ENCODE measurements at places on chromosomes 16 and 17.

- DNase-seq = no peak
Observed at GRCh38 chr17:63623786-63624530, 1.7 kb downstream of the MAP3K3 start.

GRCh38 chr16:55947366-55947765 is 72.2 kb upstream of the CES5A start:
- no peak for DNase-seq

DNA sequence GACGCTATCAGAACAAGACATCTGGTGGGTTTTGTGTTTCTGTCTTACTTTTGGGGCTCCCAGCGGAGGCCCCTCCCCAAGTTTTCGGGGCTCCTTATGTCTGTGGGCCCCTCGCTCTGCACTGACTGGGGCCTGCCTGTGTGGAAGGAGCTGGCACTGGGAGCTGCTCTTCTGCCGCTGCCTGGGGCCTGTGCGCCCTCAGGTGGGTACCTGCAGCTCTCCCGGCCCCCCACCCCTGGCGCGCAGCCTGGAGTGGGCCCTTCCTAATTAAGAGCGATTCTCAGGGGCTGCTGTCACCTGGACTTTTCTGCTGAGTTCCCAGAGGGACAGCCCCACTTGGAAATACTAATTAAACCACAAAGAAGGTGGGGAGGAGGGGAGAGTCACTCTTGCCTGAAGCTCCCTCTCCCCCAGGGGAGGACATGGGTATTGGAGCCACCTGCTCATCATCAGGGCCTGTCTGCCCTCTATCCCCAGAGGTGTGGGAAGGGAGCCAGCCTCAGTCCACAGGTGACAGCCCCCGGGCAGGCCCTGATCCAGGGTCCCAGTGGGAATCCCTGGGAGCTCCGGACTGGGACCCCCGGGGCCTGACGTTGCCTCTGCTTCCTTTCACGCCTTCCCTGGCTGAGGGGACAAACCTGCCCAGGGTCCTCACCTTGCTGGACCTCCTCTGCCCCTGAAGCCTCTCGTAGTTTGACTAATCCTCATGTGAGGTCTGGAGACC is 36.5 kb downstream of the GSE1 start:
- DNase-seq = no peak

DNA sequence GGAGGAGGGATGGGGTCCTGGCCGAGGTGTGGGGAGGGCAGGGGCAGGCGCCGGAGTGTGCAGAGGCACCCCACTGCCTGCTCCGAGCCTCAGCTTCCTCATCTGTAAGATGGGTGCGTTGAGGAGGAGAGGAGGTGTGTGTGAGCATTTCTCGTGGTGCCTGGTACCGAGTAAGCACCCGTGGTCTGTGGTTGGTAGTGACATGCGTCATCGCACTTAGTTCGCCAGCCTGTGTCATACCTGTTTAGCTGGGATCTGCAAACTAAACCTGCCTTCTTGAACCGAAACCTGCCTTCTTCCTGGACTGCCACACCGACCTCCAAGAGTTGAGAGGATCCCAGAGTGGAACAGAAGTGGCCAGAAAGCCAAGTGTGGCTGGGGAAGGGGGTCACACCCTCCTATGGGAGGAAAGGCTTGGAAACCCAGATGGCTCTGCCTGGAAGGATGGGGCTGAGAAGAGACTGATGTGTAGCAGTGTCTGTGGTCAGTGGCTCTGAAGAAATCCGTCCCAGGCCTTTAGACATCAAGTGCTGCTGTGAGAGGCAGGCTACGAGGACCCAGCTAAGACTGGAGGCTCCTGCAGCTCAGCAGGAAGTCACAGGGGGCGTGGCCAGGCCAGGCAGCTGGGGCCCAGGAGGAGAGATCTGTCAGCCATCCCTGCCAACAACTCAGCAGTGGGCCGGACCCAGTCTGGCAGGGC is 162.6 kb upstream of the PLCG2 start:
- no peak for DNase-seq

DNA sequence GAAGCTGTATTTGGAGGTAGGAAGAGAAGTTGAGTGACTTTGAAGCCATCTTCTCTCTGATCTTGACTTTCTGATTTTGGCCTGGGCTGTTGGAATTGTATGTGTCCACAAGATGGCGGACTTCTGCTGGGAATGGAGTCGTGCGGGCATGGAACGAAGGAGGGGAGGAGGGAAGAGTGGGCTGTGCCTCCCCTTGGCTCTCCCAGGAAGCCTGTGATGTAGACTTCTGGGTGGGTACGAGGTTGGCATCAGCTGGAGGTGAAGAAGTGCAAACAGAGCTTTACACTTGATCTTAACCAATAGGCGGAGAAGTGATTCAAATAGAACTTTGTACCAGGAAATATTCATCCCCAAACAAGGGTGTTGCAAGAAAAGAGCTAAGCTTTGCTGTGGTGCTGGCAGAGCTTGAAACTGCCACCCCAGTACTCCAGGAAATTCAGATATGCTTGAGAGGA is 7.4 kb upstream of the TMEM220 start:
- DNase-seq = no peak

DNA sequence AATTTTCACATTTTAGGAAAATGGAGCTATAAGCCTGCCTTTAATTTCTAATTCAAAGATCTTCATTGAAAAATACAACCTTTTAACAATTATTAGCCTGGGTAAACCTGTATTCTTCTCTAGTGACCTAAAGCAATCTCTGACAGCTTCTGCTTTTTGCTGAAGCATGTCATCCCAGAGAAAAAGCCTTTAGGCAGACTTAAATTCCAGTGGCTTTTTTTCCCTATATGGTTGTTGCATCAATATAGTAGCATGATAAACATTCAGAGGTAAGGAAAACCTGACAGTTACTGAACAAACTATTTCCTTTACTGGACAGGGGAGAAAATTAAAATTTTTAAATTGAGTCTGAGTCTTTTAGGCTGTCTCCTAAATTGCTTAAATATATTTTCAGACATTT is 7.8 kb upstream of the EVI2A start:
- DNase-seq = no peak

DNA sequence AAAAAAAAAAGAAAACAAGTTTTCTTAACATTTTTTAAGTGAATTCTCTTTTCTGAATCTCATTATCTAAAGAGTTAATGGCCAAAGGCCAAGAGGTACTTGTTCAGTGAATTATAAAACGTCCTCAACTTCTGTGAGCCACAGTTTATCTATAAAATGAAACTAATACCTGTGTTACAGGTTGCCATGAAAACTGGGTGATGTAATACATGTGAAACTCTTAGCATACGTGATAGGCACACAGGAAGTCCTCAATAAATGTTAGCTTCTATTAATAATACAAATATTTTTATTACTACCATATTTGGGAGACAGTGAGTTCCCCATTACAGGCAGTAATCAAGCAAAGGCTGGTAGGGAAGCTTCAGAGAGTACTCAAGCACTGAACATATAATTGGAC is 13.5 kb upstream of the INPP5K start:
- no peak for DNase-seq

- no peak for DNase-seq
Observed at GRCh38 chr17:34366529-34367107, 3.6 kb upstream of the CCL1 start.

GRCh38 chr17:13465678-13466077 is 136.1 kb downstream of the HS3ST3A1 start:
- DNase-seq = no peak

DNA sequence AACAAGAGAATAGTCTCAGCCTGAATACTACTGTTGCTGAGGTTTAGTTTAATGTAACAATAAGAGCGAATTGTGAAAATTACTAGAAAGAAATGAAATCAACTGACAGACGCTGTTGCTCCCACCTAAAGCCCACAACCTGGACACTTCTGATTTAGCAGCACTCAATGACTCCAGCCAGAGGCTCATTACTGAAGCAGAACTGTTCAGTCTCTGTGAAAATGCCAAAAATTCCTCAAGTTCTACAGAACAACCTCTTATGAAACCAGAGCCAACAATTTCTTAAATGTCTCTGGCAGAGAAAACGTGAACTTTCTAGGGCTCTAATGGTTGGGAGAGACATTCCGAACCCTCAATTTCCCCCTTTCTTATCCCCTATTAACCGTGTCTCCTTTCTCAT is 9.9 kb downstream of the PSME3IP1 start:
- no peak for DNase-seq

DNA sequence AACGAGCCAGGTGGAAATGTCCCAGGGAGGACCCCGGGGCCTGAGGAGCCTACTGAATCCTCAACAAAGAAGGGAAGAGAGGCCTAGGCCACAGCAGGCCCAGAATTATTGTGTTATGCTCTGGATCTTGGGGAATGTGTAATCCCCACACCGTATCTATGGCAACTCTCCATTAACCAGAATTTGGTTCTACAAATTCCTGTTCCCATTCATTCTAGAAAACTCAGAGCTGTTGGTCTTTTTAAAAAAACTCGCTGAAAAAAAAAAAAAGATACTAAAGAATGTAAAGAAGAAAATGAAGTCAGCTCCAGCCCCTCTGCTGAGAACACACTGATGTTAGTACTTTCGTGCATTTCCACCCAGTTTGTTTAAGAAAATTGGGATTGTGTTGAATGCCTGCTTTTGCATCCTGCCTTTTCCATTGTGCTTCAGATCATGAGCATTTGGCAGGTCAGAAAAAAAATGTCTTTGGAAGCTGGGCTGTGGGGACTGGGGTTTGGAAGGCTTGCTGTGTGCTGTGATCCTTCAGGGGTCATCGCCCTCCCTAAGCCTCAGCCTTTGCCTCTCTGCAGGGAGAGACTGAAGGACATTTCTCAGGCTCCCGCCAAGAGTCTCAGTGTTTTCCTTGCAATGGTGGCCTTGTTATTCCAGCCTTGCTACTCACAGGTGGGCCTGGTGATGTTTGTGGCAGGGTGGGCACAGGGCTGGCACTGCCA is 69.5 kb downstream of the SREBF1 start:
- DNase-seq = no peak

GRCh38 chr16:7161891-7162290 is 170.8 kb upstream of the RBFOX1 start:
- DNase-seq = no peak

GRCh38 chr16:17590711-17591654 is 120.2 kb upstream of the XYLT1 start:
- no peak for DNase-seq

- DNase-seq = no peak
Observed at GRCh38 chr17:16583781-16584180, 14.8 kb upstream of the ZNF287 start.

DNA sequence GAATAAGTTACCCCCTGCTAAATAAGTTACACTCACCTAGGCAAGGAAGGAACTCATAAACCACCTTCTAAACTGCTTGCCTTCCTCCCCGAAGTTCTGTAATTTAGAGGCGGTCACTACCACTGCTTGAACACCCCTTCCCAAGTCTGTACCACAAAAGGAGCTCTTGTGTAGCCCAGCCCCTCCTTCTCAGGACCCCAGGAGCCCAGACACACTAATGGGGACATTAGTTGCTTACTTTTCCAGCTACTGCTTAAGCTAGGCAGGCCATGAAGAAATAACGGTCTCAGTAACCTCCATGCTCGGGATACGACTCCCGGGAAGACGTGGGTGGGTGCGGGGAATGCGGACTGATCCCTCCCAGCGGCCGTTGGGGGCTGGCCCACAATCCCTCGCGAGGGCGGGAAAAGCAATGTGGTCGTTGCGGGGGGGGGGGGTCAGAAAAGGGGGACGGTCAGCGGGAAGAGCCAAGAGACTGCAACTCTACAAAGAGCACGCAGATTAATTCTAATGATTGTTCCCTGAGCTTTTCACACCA is at the start of gene TEX14:
TEX14 (minus strand) TSS at position 345 of the 538 bp plus-strand sequence. CDS start 40,044 bp downstream, outside the sequence.
- no peak for DNase-seq

DNA sequence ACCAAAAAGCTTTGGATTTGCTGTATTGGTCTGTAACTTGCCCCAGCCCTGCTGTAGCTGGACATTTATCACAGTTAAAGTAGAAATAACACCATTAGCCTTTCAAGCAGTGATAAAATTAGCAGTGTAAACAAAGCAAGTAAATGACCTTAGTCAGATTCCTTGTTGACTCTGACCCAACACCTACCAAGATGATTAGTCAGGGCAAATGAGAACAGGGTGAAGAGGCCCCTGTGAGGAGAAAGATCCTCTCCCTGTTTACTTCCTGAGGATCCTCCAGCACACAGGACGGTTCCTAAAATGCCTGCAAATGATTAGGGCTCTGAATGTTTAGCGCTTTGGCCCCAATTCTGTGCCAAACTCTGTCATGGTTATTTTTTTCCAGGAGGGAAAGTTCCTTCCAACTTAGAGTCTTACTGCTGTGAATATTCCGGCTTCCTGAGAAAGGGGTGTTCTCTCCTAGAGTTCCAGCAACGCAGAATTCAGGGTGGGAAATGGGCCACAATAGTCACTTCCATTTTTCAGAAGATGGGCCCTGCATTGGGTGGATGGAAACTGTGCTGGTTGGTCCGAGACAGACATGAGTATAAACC is 259.0 kb upstream of the MYOCD start:
- peak; percentile 22 for DNase-seq

All from fibroblast of skin of left quadriceps (primary cell).